ENCODE measurements at places on chromosomes 3 and 15.

- DNase-seq, result no peak
Measured at GRCh38 chr15:40217166-40217824, 21.6 kb upstream of the PAK6 start.

DNA sequence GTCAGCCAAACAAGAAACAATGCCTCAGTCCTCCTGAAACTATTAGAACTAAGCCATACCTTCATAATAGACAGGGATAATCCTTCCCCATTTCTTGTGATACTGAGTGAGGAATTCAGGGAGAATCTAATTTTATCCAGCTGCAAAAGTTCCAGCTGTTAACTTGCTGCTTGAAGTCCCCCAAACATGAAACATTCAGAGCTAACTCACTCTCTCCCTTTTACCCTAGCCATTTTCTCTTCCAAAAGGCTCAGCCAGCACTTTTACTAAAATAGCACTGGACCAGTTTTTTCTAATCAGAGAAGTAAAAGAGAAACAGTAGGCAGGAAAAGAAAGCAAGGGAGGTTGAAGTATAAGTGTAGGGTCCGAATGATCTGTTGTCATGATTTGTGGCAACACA is 268.1 kb downstream of the TAFA4 start:
- DNase-seq, result no peak

DNA sequence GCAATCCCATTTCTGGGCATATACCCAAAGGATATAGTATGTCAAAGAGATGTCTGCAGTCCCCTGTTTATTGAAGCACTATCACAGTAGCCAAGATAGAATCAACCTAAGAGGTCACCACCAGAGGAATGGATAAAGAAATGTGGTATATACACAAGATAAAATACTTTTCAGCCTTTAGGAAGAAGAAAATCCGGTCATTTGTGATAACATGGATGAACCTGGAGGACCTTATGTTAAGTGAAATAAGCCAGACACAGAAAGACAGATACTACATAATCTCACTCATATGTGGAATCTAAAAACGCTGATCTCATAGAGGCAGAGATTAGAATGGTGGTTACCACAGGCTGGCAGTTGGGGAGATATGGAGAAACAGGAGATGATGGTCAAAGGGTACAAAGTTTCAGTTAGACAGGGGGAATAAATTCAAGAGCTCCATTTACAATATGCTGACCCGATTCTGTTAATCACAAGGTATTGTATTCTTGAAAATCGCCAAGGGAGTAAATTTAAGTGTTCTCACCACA is 195.8 kb downstream of the MTHFS start:
- DNase-seq, result no peak

GRCh38 chr3:25662736-25663320 is 1.9 kb downstream of the TOP2B start:
- DNase-seq, result no peak

DNA sequence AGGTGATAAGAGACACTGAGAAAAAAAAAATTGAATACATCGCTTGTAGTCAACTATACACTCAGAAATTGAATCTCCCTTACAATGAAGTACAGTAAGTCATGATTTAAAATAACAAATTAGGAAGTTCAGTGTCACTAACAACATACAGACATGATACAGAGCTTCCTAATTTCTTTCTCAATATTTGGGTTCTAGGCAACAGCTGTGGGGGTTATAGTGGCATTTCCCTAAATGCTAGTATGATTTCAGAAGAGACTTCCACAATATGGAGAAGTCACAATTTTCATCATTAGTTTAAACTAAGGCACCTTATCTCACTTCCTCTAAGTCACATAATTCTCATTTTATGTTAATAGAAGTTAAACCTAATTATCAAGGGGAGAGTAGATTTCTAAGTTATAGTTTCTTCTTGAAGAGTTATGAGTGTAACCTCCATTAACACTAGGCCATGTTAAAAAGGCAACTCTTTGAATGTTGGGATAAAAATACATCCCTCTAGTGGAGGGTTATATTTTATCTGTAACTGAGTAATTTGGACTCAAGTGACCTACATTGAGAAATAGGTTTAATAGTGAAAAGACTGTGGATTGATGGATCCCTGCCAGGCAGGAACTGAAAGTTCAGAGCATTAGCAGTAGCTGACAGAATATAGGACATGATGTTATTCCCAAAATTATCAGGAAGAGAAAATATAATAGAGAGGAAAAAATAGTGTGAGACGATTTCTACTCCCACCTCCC is 286.0 kb upstream of the SUCLG2 start:
- DNase-seq, result no peak

DNA sequence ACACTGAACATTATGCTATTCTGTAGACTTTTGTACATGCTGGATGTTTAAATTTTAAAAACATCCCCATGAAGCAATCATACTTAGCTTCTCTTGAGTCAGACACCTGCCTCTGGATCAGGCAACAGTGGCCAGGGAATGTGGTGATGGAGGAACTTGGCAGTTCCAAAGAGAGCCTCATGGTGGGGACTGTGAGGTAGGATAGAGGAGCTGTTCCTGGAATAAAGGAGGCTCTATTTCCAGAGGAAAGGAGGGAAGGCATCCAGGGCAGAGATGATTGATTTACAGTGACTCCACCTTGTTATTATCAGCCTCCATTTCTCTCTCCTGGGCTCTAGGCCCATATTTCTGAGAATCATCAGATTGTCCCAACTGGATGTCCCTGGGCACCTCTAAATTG is 35.0 kb upstream of the ABHD17C start:
- DNase-seq, result no peak

GRCh38 chr3:72386327-72387000 is 461.8 kb downstream of the SHQ1 start:
- no peak for DNase-seq

GRCh38 chr3:106206613-106207012 is 337.8 kb upstream of the CBLB start:
- no peak for DNase-seq

- no peak for DNase-seq
Measured at GRCh38 chr15:75031848-75032247, 8.5 kb downstream of the PPCDC start.

- no peak for DNase-seq
Measured at GRCh38 chr3:16362770-16363169, 97.8 kb downstream of the OXNAD1 start.

DNA sequence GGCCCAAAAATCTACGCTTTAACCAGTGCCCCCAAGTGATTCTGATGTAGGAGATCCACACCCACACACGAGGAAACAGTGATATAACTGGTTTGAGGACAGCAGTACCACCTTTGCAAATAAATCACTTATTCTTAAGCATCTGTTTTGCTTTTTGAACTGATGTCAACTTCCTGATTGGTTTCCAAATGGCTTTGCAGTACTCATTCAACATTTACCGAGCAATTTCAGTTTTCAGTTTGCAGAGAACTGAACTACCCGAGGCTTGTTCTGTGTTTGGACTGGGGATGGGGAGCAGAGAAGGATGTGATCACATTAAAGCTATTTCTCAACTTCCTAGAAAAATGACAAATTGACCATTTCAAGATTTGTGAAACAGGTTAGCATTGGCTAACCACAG is 1.1 kb upstream of the GYG1 start:
- DNase-seq, result no peak

DNA sequence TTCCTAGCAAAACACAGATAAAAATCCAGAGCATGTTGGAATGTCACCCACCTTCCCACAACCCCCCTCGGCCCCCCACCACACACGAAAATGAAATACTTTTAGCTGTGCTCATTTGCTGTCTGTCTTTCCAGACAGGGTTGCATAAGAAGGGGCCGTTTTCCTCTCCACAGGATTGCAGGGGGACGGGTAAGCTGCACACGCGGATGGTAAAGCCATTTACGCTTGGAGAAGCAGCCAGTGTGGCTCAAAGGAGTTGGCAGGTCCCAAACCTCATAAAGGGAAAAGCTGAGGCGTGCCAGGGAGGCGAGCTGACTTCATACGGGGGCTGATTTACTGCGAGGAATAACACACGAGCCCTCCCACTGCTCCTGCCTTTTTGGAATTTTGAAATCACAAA is 47.4 kb upstream of the ITGA11 start:
- DNase-seq, result no peak

GRCh38 chr15:44314512-44314911 is 26.0 kb downstream of the GOLM2 start:
- no peak for DNase-seq
